ENCODE measurements at places on chromosomes 2 and 18.

DNA sequence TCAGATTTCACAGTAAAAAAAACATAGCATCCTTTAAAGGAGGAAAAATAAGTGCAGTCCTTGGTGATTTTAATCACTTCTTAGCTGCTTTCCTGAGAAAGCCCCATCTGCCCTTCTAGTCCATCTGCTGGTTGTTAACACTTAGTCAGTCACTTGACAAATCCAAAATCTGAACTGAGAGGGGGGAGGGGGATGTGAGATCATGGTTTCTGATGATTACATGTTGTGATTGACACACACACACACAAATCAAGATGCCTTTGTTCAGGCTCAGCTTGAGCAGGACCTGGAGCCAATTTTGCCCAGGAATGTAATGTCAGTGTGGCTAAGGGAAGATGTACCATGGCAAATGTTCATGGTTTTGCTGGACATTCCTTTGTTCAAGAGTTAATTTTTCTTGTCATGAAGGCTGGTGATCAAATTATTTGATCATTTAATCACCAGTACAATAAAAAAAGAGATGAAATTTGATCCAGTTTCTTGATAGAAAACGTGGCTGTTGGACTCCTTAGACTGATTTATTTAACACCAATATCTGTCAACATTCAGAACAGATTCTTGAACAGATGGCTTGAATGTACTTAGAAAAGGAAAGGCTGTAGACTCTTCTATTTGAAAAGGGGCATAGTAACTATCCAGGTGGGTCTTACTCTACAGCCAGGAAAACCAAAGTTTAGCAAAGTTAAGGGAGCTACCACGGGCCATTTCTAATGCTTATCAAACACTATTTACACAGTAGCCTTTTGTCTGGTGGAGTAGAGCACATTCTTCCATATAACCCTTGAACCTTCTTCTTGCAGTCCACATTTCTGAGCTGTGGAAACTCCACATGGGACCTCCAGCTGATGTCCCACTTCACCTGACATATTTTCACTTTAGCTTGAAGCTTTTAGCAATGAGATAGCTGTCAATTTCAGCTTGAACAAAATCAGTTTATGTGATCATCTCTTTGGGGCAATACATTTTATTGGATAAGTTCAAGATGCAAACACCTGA, 408.7 kb downstream of the PIK3C3 start:
- no peak for DNase-seq

DNA sequence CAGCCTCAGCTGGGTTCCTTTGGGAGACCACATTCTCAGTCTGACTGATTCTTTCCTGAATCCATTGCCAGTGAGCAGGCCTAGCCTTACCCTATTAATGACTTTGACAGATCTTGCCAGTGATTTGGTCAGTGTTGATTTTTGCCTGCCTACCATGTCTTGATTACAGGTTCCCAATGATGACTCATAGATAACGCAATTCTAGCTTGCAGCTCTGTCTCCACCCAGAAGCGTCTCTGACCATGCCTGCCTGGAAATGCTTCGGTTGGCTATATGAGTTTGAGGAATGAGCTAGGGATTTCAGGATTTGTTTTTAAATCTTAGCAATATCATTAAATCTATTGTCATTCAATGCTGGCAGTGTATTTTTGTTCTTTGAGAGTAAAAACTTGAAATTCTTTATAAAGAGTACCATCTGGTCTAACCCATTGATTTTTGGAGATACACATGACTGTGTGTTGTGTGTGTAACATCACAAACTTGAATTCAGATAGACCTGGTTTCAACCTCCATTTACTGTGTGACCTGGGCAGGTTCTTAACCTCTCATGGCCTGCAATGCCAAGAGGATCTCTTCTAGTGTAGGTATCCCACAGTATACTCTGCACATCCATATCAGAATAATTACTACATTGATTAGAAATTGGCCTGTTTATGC, 57.0 kb downstream of the CCDC150 start:
- no peak for DNase-seq

- DNase-seq: no peak
These were observed 239.1 kb downstream of the CPS1 start for GRCh38 chr2:210795506-210795905.

GRCh38 chr2:120779781-120780283, 44.2 kb downstream of the GLI2 start:
- DNase-seq: no peak
